H7 (cell line): ENCODE measurements at places on chromosomes 11 and 22. TPM values are rescaled to one million over a fixed set of nuclear protein-coding genes. Genes with fewer than 3 reads are reported as not detected.

The MAP6 gene
- total RNA-seq, result 0.31 and 0.44 TPM in 2 replicates

The C11orf86 gene
- 0.21 and 0.26 TPM in 2 replicates for total RNA-seq

The FAT3 gene
- total RNA-seq, result 8.5 and 10.7 TPM in 2 replicates

The UPK3A gene
- 0.41 TPM in 1 of 2 replicates, not detected in the other for total RNA-seq
